ENCODE measurements at places on chromosomes 2 and 18.

- no peak for DNase-seq
Measured at GRCh38 chr2:10377747-10378085, 70.4 kb downstream of the ODC1 start.

DNA sequence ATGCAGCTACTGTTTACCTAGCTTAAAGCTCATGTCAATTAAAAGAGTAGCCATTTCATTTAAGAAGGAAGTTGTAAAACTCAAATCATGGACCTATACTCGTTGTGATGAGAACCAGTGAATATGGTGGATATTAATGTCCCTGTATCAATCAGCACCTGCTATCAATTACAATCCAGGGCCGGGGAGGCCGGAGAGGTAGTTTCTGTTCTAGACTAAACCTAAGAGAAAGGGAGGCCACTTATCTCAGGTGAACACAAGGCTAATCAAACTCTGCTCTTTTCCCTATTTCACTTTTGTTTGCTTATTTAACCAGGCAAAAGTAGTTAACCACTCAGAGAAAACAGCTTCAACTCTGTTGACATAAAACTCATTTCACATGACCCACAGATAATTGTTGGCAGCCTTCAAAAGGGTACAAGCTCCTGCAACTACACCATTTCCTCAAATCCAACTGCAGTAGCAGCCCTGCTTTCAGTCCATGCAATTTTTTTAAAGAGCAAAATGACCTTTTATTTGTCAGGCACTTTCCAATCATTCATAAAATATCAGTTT lies 27.8 kb upstream of the SLC9A2 start:
- no peak for DNase-seq

DNA sequence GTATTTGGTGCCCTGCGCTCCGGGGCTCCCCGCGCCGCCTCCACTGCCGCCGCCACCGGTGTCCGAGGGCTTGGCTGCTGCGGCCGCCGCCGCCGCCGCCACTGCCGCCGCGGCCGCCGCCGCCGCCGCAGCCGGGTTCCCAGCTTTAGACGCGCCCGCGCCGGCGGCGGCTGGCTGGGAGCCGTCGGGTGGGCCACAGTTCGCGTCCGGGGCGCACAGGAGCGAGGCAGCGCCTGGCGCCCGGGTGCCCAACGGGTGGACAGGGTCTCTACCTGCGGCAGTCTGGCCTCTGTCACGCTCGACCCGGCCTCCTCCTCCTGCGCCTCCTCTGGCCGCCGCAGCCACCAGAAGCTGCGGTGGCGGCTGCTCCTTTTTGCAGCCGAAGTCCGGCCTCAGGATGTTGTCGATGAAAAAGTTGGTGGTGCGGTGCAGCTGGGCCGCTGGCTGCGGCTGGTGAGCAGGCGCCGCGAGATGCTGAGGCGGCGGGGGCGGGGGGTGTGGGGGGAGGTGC lies 951 bp downstream of the EN1 start:
- no peak for DNase-seq

DNA sequence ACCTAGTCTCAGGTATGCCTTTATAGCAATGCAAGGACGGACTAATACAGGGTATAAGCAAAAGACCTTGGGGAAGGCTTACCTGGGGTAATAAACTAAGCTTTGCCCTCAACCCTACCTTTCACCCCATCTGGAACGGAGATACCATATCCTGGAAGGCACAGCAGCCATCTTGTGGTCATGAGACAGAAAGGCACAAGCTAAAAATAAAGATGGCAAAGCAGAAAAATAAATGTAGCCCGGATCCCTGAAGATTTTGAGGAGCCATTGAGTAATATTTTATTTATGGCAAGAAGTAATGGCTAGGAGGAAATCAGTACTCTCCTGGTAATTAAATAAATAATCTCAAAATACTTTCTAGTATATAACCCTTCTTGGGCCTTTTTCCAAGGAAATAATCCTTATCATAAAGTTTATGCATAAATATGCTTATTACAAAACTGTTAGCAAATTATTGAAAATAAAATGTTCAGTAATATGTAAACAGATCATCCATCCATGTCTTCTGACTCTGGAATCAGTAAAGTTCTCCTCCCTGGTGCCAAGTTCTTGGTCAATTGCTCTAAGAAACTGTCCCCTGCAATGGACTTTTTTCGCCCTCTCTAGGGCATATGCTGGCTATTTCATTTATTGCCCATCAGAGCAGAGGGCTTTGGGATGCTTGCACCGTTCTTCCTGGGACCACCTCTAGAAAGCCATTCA lies 198.7 kb downstream of the SPP2 start:
- DNase-seq = no peak

- DNase-seq = no peak
Measured at GRCh38 chr2:29255004-29255403, 139.8 kb downstream of the CLIP4 start.

- no peak for DNase-seq
Measured at GRCh38 chr18:61676773-61677434, 215.9 kb downstream of the RNF152 start.

GRCh38 chr2:121386707-121387106 lies 101.7 kb upstream of the TFCP2L1 start:
- no peak for DNase-seq

DNA sequence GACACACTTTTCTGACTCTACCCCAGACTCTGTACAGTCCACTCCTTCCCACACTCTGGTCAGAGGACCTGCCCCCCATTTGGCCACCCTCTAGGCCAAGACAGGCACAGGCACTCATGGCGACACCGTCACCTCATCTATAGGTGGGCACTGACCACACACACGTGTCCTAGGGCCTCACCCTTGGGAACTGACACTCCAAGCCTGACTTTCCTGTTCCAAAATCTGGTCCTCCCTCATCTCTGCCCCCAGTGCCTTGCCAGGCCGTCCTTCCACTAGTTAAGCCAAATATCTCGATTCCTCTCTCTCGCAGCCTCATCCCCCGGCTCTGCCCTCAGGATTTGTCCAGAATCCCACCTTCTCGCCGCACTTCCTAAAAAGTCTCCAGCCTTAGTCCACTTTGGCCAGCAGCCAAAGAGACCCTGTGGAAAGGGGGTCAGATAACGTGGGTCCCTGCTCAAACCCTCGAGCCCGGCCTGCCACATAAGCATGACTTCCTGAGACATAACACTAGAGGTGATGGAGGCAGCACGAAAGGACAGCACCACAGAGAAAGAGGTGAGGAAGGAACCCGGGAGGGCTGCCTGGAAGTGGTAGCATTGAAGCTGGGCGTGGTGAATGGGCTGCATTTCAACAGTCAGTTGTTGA lies 105.8 kb upstream of the OTOS start:
- DNase-seq = no peak

GRCh38 chr18:58405107-58405898 lies 223.6 kb downstream of the ALPK2 start:
- no peak for DNase-seq

DNA sequence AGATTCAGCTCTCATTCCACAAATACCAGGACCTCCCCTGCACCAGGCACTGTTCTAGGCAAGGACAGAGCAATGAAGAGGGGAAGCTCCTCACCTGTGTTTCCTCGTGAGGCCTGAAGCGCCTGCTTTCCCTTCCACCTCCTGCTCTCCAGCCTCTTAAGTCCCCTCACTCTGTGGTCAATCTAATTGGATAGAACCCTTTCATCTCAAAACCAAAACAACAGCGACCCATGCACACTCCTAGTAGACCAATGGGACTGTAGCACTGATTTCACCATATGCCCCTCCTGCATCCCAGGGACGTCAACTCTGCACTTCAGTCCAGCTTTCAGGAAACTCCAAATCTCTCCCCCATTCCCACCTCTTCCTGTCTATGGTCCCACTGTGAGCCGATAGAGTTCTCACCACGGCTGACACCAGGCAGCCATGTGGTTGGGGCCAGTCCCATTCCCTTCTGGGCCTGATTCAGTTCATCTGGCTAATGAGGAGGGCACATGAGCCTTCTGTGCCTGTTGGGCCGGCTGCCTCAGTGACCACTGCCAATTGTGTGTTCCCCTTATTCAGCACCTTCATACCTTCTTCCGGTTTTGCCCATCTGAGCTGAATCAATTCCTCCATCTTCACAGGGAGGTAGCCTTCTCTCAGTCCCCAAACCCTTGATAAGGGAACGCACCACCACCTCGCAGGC lies 33.3 kb upstream of the MAT2A start:
- no peak for DNase-seq

DNA sequence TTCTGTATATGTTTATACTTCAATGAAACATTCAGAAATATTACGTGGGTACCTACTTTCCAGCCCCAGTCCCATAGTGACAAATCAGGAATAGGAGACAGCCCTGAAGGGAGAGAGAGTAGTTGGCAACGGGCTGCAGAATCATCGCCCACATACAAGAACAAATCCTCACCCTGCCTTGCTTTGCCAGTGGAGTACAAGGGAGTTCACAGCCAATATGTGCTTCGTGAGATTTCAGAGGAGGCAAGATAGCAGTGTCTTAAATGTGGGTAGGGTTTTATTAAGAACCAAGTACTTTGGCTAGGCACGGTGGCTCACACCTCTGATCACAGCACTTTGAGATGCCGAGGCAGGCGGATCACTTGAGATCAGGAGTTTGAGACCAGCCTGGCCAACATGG lies 40.3 kb upstream of the PKDCC start:
- no peak for DNase-seq

DNA sequence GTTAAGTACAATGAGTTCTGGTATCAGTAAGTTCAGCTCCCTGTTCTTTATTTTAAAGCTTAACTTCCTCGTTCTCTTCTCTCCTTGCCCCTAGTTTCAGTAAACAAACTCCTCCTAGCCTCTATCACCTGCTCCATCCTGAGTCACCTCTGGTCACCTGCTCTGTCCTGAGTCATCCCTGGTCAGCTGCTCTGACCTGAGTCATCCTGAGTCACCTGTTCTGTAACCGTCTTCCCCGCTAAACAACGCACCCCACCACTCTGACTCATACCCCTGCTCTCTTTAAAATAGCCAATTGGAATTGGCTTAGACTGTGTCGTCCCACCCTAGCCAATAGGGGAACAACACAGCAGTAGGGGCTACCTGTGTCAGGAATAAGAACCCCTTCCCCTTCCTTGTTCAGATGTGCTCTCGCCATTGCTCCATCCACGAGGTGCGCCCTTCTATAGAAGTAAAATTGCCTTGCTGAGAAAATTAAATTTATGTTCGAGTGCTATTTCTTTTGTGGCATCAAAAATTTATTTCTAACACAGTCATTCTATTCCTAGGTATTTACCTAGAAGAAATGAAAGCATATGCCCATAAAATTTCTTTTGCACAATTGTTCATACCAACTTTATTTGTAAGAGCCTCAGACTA lies 24.9 kb upstream of the RMND5A start:
- DNase-seq = no peak

GRCh38 chr2:22893761-22894517 lies 491.0 kb upstream of the KLHL29 start:
- DNase-seq = no peak

- no peak for DNase-seq
Measured at GRCh38 chr2:65876114-65876513, 443.7 kb upstream of the SPRED2 start.

DNA sequence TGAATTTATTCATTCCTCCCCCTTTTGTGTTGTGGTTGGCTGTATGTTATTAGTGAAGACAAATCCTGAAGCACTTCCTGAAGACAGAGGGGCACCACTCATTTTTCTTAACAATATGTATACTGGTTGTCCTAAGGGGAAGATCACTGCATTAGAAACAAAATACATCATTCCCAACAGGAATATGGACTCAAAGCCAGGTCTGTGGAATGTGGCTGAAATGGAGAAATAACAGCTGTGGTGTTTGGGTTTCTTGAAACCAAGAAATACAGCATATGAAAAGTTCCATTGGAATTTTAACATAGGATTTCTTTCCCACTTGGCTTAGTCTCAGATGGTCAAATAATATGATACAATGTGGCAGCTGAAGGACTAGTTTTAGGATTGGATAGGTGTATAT lies 267.6 kb downstream of the KCNE4 start:
- no peak for DNase-seq

DNA sequence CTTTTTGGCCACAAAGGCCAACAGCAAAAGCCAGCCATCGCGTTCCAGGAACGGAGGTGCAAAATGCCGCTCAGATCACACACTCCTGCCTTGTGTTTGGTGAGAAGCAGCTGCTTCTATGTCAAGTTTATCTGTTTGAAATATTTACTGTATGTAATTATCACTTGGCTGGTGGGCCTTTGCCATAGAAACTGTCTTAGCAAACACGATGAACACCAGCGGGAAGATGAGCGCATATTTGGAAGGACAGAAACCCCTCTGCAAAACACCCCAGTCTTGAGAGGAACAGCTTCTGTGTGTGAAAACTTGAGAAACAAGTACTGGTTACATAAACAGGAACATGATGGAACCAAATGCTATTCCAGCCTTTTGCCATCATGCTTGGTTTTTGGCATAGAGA lies 59.7 kb downstream of the SCG2 start:
- DNase-seq = no peak

GRCh38 chr18:7684357-7684756 lies 117.2 kb downstream of the PTPRM start:
- DNase-seq = no peak

DNA sequence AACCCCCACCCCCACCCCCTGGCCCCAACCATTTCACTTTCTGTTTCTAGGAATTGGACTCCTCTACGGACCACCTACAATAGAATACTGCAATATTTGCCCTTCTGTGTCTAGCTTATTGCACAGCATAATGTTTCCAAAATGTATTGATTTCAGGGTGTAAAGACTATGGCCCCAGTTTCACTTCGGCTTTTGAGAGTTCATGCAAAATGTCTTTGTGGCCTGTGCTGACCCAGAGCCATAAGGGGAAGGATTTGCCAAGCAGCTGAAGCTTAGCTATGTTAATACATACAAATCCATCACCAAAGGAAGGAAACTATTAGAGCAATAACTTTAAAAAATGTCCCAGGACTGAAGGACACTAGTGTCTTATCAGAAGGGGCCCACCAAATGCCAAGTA lies 11.2 kb upstream of the ATP9B start:
- no peak for DNase-seq

DNA sequence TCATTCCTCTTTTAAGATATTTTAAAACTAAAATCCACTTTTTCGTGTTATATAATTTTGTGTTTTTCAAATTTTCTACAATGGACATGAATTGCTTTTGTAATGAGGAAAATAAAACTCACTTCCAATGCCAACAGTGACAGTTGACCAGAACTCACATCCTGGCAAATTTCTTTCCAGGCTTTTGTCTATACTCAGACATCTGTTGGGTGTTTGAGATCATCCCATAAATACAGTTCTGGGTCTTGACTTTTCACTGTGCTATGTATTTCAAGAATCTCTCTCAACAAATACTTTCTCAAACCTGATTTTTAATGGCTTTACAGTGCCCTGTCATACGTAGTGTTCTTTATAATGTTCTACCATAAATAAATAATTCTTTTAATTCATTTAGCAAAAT lies 57.6 kb downstream of the RPL37A start:
- no peak for DNase-seq

- DNase-seq = no peak
Measured at GRCh38 chr2:207640160-207640559, 15.0 kb upstream of the METTL21A start.

- DNase-seq = no peak
Measured at GRCh38 chr2:8506746-8507145, 175.1 kb upstream of the ID2 start.
